ENCODE measurements at places on chromosomes 6 and 20.

DNA sequence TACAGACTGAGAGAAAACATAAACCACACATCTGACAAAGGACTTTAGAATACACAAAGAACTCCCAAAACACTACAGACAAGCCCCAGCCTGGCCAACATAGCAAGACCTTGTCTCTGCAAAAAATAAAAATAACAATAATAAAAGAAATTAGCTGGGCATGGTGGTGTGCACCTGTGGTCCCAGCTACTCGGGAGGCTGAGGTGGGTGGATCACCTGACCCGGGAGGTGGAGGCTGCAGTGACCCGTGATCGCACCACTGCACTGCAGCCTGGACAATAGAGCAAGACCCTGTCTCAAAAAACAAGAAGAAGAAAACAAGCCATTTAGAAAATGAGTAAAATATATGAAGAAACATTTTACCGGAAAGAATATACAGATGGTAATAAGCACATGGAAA, 13.1 kb downstream of the SDCBP2 start:
- no peak for DNase-seq

- DNase-seq: no peak
These were observed 67.7 kb upstream of the PLEKHG1 start for GRCh38 chr6:150531957-150532356.

GRCh38 chr6:29035951-29036350, 9.0 kb downstream of the OR2W1 start:
- DNase-seq: no peak

DNA sequence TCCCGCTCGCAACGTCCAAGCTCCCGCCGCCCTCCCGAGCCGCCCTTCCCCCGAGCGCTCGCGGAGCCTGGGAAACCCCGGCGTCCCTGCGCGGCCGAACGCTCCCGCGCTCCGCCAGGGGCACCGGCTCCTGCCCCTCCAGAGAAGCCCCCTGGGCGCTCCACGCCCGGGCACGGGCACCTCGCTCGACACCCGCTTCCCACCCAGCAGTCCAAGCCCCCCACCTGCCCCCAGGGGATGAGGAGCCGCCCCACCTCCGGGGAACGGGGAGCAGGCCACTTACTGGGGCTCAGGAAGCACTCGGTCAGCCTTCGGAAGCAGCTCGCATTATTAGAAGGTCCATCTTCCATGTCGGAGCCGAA, 1.4 kb downstream of the PDE10A start:
- no peak for DNase-seq

DNA sequence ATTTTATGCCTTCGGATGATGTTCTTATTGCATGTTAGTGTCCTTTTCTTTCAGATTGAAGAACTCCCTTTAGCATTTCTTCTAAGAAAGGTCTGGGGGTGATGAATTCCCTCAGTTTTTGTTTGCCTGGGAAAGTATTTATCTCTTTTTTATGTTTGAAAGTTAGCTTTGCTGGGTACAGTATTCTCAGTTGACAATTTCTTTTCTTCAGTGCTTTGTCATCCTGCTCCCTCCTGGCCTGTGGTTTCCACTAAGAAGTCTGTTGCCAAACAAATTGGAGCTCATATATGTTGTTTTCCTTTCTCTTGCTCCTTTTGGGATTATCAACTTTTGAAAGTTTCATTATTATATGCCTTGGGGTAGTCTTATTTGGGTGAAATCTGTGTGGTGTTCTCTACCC, 11.5 kb downstream of the GRM1 start:
- no peak for DNase-seq

DNA sequence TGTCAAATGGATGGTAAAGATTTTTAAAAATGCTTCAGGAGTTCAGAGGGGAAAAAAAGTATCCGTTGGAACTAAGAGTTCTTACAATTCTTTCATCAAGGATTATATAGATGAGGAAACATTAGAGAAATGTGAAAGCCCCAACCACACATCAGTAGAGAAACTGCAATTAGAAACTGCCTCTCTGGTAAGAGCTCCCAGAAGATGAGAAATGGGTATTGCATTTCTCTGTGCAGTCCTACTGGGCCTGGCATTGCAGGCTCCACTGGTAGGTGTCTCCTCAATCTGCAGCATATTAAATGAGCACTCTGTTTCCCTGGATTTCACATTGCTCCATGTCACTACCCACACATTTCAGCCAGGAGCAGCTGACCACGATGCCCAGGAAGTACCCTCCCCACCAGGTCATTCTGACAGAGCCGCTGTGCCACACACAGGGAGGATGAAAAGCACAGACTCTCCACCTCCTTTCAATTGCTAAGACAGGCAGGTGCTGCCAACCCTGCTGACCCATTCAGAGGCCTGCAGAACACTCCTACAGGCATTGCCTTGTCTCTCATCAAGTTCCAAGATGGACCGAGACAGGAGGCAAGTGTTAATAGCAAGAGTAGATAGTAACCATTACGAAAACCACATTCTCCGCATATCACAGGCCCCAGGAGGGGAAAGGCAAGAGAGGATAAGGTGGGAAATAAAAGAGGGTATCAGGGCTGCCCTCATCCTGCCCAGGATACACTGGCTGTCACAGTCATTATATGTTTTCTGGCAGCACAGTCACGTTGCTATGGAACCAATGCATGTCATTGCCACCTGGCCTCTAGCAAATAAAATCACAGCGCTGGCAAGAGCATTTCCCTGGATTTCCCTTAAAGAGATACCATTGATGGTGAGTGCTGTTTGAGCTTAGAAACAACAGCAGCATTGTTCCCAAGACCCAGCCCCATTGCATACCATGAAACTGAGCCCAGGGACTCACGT, 241.7 kb downstream of the ATXN1 start:
- DNase-seq: no peak

GRCh38 chr6:2221726-2222274, 23.6 kb downstream of the GMDS start:
- no peak for DNase-seq

DNA sequence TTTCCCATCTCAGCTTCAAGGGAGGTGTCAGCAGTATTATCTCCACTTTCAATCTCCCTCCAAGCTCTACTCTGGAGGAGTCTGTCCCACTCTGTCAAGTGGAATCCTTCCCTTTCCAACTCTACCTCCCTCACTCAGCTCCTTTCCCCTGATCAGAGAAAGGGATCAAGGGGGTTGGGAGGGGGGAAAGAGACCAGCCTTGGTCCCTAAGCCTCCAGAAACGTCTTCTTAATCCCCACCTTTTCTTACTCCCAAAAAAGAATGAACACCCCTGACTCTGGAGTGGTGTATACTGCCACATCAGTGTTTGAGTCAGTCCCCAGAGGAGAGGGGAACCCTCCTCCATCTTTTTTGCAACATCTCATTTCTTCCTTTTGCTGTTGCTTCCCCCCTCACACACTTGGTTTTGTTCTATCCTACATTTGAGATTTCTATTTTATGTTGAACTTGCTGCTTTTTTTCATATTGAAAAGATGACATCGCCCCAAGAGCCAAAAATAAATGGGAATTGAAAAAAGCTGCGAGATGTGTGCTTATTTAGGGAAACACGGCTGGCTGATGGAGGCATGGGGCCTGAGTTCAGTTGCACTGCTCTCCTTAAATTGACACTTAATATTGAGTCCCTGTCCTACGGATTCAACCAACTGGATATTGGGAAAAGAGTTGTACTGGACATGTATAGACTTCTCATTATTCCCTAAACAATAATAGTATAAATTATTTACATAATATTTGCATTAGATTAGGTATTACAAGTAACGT, 4.9 kb downstream of the TUBB start:
- DNase-seq: no peak

GRCh38 chr6:4786996-4787395, 10.8 kb downstream of the CDYL start:
- no peak for DNase-seq
